ENCODE measurements at places on chromosomes 1 and 21.

DNA sequence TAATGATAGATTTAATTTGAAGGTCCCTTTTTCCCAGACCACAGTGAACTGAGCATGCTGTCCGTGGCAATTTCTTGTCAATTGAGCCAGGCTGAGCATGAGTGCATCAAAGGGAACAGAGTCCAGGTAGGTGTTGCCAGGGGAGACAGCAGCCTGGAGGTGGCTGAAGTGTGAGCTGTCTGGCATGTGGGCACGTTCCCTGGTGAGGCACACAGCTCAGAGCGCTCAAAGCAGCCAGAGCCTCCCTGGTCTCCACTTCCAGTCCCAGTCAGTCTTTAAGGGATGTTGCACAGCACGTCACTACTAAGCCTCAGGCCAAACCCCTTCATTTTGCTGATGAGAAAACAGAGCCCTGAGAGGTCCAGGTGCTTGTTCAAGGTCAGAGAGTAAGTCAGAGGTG is 251.4 kb downstream of the MATN1 start:
- no peak for DNase-seq

DNA sequence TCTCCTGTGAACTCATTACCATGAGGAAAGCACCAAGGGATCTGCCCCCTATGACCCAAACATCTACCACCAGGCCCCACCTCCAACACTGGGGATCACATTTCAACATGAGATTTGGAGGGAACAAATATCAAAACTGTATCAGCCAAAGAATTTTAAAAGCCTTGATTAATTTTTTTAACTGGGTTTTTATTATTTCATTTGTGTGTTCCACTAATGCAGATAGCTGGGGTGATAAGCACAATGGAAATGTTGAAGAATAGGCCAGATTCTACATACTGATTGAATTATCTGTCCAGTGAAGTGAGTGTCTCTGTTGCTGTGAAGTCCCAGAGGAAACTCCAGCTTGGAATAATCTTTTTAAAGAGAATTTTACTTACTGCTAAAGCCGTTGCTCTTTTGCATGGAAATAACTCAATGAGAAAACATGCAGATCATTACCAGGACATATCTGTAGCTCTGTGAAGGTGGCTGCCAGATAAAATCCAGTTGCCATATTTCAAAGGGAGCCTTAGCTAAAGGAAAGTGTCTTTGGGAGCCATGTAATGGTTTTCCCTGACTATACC is 44.4 kb upstream of the DHCR24 start:
- DNase-seq = no peak

DNA sequence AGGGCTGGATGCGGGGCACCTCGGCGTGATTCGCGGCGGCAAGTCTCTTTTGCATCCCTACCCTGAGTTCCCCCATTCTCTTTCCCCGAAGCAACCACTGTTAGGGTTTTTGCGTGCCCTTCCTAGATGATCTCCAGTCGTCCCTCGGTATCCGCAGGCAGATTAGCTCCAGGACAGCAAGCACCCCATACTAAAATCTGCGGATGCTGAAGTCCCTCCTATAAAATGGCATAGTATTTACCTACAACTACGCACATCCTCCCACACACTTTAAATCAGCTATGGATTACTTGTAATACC is 22.8 kb upstream of the CFAP126 start:
- no peak for DNase-seq

DNA sequence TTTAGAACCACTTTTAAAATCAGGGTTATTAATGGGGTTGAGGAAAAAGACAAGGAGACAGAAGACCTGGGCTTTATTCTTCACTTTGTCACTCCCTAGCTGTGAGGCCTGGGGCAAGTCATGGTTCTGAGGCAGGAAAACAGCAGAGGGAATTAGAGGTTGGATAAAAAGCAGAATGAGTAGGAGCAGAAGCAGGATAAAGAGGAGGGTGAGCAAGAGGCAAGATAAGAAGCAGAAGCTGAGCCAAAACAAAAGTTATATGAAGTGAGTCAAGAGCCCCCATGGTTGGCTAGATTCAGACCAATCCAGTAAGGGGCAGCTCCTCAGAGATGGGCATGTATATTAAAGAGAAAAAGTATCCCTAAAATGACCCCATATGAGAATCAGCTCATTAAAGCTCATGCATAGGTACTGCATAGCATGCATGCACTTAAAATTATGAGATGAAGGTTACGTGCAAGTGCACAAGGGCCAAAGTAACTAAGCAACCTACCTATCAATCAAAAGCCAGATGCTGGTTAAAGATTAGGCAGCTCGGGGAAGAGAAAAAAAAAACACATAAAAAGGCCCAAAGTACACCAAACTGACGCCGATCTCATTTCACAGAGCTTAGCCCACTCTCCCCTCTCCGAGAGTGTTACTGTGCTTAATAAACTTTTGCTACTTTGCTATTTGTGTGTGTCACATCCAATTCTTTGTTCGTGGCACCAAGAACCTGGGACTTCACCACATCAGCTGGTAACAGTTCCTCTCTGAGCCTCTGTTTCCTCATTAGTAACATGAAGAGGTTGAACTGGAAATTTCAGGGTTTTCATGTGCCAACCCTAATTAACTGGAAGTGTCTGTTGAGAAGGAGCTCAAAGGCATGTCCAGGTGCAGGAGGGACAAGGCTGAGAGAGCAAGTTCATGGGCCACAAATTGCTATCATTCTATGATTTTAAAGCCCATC is 2.2 kb downstream of the AVPR1B start:
- DNase-seq = no peak

- no peak for DNase-seq
Measured at GRCh38 chr1:59354709-59355337, 57.9 kb downstream of the FGGY start.

DNA sequence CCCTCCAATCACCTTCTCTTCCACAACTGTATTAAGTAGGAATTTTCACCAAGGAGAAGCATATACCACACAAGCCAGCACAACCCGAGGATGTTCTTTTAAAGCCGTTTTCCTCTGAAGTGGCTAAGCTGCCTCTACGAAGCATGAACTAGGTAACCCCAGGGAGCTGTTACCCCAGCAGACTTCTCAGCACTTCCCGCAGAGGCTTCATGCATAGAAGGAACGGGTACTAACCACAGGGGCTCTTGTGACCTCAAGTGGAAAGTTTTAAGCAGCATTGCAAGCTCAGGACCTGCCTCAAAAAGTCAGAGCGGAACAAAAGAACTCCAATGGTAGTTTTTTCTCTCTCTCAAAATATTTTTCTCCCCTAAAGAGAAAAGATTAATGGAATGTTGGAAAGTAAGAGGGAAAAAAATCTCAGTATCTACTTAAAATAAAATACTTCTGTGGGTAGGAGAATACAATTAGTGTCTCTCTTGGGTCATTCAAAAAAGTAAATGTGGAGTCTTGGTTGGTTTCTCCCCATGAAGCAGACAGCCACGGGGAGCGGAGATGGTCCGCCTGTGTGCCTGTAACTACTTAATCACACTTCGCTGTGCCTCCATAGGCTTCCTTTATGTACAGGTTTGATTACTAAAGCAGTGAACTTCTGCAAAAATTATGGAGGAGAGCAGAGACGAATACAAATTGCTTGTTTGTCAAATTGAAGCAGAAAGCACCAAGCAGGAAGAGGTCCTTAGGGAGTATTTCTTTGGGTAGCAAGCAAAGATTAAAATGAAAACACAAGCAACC is 40.9 kb downstream of the STX6 start:
- DNase-seq = no peak

DNA sequence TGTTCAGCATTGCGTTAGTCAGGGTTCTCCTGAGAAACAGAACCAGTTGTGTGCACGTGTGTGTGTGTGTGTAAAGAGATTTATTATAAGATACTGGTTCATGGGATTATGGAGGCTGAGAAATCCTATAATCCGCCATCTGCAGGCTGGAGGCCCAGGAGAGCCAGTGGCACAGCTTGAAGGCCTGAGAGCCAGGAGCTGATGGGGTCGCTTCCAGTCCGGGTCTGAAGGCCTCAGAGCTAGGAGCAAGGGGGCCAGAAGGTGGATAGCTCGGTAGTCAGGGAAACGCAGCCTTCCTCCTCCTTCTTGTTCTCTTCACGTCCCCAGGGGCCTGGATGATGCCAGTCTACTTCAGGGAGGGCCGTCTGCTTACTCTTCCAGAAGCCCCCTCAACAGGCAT is 37.7 kb downstream of the FAAP20 start:
- DNase-seq = no peak

GRCh38 chr1:36643371-36644270 is 160.9 kb upstream of the CSF3R start:
- no peak for DNase-seq

- DNase-seq = no peak
Measured at GRCh38 chr1:184471686-184472085, 84.9 kb downstream of the C1orf21 start.

DNA sequence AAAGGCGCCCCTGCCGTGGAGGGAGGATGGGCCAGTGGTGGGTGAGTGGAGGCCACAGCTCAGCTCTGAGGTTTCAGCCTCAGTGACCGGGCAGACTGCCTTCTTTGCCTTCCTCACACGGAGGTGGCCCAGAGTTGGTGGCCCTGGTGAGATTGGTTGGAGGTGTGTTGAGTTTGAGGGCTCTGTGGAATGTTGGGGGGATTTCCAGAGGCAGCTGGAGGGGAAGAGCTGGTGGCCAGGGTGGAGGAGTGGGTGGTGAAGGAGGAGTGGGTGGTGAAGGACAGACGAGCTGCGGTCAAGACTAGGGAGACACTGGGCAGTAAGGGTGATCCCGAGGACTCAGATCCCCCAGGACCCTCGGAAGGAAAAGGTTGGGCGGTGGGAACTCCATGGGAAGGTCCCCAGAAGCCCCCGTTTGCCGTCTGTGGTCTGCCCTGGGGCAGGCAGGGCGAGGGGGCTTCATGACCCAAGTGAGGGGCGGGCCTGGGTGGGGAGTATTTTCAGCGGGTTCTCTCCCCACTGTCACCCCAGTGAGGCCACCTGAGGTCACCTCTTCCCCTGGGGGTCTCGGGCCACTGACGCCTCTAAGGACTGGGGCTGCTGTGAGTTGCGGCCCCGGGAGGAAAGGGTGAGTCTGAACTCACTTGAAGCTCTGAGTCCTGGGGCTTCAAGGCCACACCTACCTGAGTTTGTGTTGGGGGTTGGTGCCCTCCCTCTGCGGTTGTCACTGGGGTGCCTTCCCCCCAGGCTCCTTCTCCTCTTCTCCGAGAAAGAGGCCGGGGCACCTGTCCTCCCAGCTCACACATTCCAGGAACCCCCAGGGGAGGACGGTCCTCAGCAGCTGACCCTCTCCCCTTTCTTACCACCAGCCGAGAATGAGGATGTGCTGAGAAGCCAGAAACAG is 22.7 kb upstream of the PIK3CD start:
- no peak for DNase-seq

- no peak for DNase-seq
Measured at GRCh38 chr21:46099476-46099875, 1.6 kb downstream of the COL6A2 start.

DNA sequence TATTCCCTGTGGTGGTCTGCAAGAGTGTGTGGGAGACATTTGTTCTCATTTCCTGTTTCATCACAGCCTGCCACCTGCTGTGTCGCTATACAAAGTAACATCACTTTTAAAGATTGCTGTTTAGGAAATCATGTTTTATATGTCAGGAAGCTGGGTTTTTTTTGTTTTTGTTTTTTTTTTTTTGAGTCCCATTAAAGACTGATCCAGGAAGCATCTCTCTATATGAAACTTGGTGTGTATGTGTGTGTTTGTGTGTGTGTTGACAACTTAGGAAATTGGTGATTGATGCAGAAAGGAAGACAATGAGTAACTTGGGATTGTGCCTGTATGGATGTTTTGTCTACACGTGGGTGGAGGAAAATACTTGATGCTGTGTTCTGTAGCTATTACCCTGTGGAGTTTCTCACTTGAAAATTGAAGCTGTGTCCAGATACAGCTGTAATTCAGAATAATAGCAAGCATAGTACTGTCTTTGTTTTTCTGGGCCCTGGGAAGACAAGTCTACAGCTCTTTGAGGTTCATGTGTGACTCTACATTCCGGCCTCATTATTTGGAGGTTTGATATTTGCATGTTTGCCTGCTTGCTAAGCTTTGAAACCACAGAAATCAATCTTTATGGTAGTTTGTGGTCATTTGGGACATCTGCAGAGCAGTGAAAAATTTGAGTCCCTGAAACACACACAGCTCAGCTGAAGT is 47.9 kb downstream of the LAMC1 start:
- DNase-seq = peak; percentile 41

GRCh38 chr1:231144416-231145193 is 17.3 kb upstream of the TRIM67 start:
- DNase-seq = no peak

- DNase-seq = no peak
Measured at GRCh38 chr1:241527146-241527545, 5.0 kb upstream of the KMO start.

- peak; percentile 51 for DNase-seq
Measured at GRCh38 chr21:15775981-15776380, 46.2 kb downstream of the USP25 start.

GRCh38 chr1:59379371-59379728 is 82.5 kb downstream of the FGGY start:
- no peak for DNase-seq

GRCh38 chr1:214186103-214186824 is 94.7 kb upstream of the SMYD2 start:
- no peak for DNase-seq

- DNase-seq = no peak
Measured at GRCh38 chr1:231203259-231204057, 37.6 kb upstream of the GNPAT start.

DNA sequence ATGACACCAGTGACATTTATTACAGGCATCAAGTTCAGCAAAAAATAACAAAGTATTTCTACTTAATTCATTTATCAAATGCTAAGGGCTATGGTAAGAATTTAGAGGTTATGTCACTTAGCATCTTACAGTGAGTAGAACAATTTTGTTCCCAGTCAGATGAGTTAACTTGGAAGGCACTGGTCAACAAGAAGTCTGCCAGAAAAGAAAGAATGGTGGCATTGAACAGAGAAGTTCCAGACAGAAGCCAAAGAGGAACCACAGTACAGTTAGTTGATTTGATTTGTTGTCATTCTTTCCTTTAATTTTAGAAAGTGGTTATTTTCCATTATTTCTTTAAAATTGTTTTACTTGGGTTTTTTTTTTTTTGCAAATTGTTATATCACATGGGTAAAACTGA is 232.2 kb upstream of the PKN2 start:
- DNase-seq = no peak

All from HS-27A (cell line).